ENCODE measurements at places on chromosomes 11 and 22.

GRCh38 chr22:24214467-24215285 is 30.2 kb downstream of the GGT5 start:
- DNase-seq: no peak

- no peak for DNase-seq
Measured at GRCh38 chr11:11821899-11822298, 19.9 kb upstream of the USP47 start.

- peak; percentile 12 for DNase-seq
Measured at GRCh38 chr22:33919391-33920196, 682 bp downstream of the LARGE1 start.

DNA sequence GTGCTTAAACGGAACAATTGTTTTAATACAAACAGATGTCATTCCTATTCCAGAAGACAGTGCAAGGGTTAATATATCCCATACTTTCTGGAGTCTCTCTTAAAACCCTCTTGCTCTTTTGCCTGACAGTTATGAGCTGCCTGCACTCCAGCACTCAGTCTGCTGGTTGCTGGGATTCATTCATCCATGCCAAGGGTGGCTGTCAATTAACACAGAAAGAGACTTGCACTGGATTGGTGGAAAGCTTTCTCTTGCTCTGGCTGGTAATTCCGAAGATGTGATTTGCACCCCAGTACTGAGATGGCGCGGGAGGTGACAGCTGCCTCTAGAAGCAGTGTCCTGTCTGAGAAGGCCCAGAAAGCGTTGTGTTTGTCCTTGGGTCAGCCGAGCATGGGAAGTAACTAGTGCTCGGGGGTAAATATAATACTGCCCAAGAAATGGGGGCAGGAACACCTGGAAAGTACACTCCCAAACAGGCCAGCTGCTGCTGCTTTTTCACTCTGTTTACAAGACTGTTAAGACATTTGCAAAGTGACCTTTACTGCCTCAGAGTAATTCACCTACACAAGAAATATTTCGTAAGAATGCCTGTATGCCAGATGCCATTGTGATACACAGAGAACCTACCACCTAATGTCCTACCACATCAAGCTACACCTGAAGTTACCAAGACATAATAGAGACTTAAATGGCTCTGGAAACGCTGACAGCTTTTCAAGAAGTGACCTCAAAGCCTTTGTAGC is 20.5 kb downstream of the SCUBE2 start:
- DNase-seq: no peak

- no peak for DNase-seq
Measured at GRCh38 chr11:2380807-2381350, 3.8 kb downstream of the CD81 start.

GRCh38 chr11:63840356-63841060 is 1.6 kb downstream of the MARK2 start:
- no peak for DNase-seq

GRCh38 chr22:25111579-25112517 is 87.8 kb upstream of the CRYBB3 start:
- no peak for DNase-seq

DNA sequence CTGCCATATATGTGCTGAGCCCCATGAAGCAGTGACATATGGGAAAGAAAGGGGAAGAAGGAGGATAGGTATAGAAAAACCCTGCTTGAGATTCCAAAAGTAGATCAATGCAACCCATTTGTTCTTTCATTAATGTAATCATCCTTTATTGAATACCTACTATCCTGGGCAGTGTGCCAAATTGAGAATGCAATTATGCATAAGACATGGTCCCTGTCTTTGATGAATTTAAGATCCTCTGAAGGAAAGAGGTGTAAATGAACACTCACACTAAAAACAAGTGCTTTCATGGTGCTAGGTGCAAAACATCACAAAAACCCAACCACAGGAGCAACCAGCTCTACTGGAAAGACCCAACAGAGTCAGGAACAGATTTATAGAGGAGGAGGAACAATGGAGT is 29.7 kb downstream of the FLI1 start:
- DNase-seq: no peak

All from astrocyte (in vitro differentiated cells and primary cell).